ENCODE measurements at places on chromosomes 1 and 21. TPM values are rescaled to one million over a fixed set of nuclear protein-coding genes. Genes with fewer than 3 reads are reported as not detected.

Gene OR2T29
- total RNA-seq = not detected

Gene KRTAP7-1
- total RNA-seq = not detected

Gene BRINP3
- not detected for total RNA-seq

Gene ZNF593OS
- not detected for total RNA-seq

- H3K4me1 ChIP-seq = no peaks in the 10 kb centered on the region
- no peaks in the 10 kb centered on the region for H3K36me3 ChIP-seq
- H3K27ac ChIP-seq = no peak overlapping the region
- DNase-seq = no peak
- no peak overlapping the region for H3K4me3 ChIP-seq
- H3K27me3 ChIP-seq = no peaks in the 10 kb centered on the region
Measured at GRCh38 chr1:96214982-96215381, 506.6 kb upstream of the PTBP2 start.

- no peaks in the 10 kb centered on the region for H3K36me3 ChIP-seq
- H3K27me3 ChIP-seq = no peaks in the 10 kb centered on the region
- no peak overlapping the region for H3K27ac ChIP-seq
- no peak for DNase-seq
- no peaks in the 10 kb centered on the region for H3K4me1 ChIP-seq
Measured at GRCh38 chr1:34286511-34286910, 109.8 kb downstream of the C1orf94 start.

DNA sequence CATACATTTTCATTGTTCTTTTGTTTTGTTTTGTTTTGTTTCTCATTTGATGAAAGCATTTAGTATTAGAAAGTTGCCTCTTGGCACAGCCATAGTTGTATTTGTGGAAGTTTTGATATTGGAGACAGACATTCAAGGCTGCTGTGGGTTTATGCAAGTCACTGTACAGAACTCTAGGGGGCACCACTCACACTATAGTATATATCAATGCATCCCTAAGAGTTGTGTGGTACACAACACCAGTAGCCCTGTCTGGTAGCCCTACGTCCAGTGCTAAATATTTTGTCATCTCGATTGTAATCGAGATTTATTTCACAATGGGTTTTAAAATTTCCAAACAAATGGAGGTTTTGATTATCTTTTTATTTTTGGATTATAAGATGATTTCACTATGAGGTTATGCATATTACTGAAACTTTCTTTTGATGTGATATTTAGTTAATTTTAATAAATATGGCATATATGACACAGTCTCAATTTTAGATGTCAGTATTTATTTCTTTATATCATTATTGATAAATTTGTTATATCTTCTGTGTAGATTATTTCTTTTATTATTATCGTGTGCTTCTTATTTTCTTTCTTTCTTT, 112.2 kb downstream of the NR5A2 start:
- no peaks in the 10 kb centered on the region for H3K36me3 ChIP-seq
- no peak overlapping the region for H3K4me3 ChIP-seq
- no peaks in the 10 kb centered on the region for H3K27me3 ChIP-seq
- DNase-seq = peak; percentile 78
- no peak overlapping the region for H3K27ac ChIP-seq
- no peaks in the 10 kb centered on the region for H3K4me1 ChIP-seq
